ENCODE measurements at places on chromosomes 1 and 21.

GRCh38 chr1:50796272-50796671 is 163.8 kb downstream of the FAF1 start:
- DNase-seq, result no peak

DNA sequence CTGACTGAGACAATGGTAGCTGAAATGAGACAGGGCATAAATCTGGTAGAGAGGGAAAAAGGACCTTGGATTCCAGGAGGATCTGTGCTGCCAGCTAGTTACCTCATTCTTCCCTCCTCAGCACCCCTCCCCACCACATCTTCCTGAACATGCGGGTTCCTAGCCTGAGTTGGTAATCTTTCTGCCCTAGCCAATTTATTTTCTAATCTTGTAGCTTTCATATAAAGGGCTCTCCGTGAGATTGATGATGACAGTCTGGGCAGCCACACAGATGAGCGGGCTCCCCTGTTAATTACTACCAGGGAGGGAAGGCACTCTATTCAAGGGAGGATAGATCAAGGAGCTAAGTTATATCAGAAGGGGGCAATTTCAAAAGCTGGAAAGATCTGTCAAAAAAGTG is 20.2 kb downstream of the ARHGEF11 start:
- no peak for DNase-seq

GRCh38 chr1:206003854-206004800 is 932 bp upstream of the RAB7B start:
- no peak for DNase-seq

DNA sequence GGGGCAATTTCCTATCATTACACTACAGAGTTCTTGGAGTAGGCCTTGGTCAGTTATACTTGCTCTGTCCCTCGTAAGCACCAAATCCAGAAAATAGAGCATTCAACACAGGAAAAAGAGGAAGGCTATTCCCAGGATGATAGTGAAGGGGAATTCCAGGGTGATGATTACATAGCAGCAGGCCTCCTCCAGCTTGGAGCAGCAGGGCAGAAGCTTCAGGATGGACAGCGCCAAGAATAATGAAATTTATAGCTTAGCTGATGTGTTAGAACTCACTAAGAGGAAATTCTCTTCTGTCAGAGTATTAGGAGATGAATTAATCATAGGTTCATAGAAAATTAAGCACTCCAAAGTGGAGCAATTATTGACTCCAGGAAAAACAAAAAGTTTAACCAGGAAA is 10.8 kb upstream of the SMAP2 start:
- DNase-seq, result no peak
